ENCODE measurements at places on chromosomes 3 and 15.

DNA sequence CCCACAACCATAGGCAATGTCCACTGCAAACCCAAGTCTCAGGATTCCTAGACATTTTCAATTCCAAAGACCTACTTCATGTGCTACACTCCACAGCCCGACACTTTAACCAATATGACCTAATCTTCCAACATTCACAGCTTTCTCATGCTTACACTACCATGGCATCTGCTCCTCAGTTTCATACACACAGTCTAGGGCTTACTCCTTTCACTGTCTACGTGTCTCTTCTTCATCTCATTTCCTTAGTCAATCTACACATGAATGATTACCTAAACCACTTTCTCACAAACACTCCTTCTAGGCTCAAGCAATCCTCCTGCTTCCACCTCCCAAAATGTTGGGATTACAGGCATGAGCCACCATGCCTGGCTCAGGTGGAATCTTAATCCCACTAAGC, 106.3 kb downstream of the STAG1 start:
- no peak for DNase-seq

DNA sequence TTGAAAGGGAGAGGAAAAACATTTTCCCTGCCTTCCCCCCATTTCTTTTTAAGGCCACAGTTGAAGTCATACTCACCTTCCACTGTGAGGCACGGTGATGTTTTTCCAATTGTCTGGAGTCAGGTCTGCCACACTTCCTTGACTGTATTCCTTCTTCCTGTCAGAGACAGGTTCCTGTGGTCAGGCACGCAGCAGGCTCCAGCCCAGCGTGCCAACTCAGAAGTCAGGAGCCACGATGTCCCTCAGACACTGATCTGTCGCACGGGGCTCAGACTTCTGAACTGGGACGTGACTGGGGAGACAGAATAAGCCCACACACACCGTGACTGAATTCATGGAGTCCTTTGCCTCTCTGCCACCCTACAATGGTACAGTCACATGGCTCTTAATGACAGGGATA, 41.2 kb upstream of the ADAMTS9 start:
- no peak for DNase-seq

- DNase-seq: no peak
Measured at GRCh38 chr15:85616549-85617110, 178.1 kb downstream of the KLHL25 start.

DNA sequence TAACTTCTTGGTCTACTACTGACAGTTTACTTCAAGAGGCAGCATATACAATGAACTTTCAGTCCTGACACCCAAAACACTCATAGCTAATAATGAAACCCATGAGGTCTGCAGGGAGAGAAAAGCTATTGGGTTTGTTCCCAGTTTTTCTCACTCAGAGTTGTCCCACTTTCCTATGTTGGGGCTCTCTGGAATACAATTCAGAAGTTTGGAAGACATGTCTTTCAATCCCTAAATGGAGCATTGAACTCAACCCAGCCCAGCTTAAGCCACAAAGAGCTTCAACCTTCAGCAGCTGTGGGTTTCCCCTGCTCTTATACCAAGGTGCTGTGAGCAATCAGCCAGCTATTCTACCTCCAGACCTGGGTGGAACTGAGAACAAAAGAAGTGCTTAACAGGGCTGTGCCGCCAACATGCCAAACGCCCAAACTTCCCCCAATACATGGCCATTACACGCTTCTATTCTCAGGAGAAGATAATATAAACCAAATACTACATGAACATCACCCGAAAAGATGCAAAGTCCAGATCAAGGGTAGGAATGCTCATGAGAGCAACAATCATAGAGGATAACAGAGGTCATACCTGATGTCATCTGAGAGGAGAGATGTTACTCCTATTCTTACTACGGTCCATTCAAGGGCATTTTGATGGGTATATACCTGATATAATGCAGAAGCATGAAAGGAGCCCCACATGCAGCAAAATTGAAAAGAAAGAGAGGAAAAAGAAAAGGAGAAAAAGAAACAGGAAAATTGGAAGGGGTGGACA, 131.2 kb upstream of the TGFBR2 start:
- no peak for DNase-seq

DNA sequence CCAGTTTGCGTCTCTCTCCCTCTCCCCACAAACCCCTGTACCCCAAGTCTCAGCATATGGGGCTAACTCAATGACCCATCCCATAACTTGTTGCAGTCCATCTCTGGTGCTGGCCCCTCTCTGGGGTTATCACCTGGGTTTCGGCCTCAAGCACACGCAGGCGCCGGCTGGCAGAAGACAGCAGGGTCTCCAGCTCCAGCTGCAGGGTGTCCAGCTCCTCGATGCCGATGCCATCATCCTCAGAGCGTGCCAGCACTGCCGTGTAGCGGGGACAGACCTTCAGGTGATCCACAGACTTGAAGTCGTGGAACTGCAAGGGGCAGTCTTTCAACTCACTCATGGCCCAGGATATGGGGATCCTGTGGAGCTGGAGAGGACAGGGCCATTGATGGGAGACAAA, 1.1 kb downstream of the TADA3 start:
- DNase-seq: no peak

DNA sequence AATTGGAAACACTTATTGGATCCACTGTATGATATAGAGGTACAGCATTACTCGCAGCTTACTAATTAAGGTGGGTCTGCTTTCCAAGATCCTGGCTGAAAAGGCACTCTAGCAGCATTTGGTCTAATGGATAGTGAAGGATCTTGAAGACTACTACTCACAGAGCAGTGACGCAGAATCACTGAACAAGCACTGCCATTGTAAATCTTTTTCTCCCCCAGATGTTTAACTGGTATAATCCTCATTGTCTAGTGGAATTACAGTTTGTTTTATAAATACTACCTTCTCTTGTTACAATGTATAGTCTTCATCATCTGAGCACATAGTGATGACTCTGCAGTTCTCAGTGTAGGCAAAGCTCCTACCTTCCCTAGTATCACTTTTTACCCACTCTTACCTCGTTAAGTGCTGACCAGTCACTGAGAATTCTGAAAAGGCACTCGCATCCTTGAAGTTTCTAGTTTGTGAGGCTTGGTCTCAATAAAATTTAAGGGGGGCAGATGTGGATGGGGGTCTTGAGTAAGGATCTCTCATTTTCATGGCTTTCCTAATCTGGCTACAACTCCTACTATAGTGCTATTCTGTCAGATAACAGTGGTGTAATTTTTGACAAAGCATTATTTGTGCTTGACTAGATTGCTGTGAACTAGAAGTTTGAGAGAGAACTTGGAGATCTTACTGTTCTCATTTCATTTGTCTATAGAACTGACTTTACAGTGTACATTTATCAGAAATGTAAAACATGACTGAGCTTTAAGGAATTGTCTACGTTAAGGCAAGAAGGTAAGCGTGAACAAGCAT, 23.2 kb downstream of the MAPK6 start:
- no peak for DNase-seq

GRCh38 chr3:19891740-19892139, 42.3 kb downstream of the EFHB start:
- DNase-seq: no peak

GRCh38 chr15:98667521-98668179, 19.3 kb downstream of the IGF1R start:
- DNase-seq: no peak

GRCh38 chr3:134242649-134243617, 7.7 kb downstream of the RYK start:
- no peak for DNase-seq

DNA sequence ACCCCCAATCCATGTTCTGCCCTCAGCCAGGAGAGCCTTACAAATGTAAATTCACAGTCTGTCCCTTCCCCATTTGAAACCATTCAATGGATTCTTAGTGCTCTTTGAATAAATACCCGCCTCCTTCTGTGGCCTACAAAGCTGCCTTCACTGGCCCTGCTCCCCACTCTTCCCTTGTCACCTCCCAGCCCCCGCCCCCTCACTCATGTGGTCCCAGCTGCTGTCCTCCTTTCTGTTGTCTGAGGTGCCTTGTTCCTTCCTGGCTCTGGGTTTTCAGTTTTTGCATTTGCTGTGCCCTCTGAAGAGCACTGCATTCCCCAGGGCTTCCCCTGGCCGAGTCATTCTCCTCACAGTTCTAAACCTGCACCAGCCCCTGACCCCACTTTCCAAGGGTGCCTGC, 3.2 kb downstream of the EFCAB12 start:
- no peak for DNase-seq

- no peak for DNase-seq
Measured at GRCh38 chr3:158103887-158104327, 2.3 kb downstream of the SHOX2 start.

GRCh38 chr3:129622933-129623332, 16.5 kb upstream of the PLXND1 start:
- no peak for DNase-seq

DNA sequence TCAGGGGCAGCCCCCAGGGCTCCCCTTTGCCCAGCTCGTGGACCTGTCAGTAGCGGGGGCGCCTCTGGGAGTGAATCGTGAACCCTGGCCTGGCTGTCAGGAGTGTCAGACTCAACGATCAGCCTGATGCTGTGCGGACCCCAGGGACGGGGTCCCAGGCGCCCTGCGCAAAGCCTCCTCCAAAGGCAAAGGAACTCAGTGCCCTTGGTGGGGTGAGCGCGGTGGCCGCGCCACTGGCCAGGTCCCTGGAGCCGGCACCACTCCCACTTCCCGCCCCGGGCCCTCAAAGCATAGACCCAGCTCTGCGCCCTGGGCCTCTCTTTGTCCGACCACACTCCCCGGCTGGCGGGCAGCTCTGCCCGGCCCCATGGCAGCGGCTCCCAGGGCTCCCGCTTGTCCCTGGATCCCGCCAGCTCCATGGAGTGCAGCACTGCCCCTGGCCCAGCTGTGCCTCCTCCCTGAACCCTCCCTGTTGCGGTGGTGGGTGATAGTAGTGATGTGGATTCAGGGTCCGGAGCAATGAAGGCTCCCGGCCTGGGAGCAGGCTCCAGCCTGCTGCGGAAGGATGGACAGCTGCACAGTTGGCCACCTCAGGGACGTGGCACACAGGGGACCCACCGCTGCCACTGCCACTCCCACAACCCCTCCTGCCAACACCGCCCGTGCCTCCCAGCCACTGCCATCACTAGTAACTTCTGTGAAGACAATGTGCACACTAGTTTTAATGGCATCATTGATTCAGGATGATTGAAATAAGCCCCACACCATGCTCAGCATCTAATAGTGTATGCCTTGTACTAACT, 263.8 kb downstream of the ZBBX start:
- no peak for DNase-seq

DNA sequence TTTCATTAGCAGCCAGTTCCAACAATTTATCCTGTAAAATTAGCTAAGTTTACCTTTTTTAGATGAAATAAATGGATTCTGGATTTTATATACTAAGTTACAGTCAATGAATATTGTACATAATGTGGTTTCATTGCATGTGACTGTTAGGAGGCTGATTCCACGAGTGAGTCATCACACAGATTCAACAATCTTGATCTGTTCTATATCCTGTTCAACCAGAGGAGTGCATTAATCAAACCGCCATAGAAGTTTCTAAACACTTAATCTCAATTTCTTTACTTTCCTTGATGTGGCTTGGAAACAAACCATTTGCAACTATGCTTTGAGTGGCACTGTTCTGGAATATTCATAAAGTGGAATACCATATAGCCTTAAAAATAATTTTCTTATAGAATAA, 15.3 kb downstream of the DNAJC13 start:
- no peak for DNase-seq

- no peak for DNase-seq
Measured at GRCh38 chr15:98907927-98908471, 99.6 kb downstream of the PGPEP1L start.

DNA sequence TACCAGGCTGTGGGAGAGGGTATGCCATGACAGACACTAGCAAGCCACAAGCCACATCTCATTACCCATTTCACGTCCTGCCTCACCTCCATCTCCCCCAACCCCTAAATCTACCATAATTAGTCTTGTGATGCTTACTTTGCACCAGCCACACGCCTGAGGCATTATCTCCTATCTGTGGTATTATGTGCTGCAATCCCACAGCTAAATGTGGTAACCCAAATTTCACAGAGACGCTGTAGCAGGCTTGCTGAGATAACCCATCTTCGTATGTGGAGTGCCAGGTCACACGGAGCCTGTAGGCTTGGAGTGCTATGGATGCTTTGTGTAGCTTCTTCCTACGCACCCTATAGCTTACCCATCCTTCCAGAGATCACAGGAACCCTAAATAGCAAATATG, 256.7 kb upstream of the KCNH8 start:
- no peak for DNase-seq

- DNase-seq: no peak
Measured at GRCh38 chr3:1830851-1831250, 267.8 kb upstream of the CNTN4 start.

DNA sequence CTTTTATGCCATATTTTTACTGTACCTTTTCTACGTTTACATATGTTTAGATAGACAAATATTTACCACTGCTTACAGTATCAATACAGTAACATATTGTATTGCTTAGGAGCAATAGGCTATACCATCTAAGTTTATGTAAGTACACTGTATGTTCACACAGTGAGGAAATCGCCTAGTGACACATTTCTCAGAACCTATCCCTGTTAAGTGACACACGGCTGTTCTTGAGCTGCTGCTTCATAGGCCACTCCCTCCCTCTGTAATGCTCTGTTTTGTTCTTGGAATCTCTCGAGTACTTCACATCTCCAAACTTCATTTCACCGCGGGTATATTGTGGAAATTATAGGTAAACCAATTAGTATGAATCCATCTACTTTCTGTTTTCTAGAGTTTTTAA, 13.4 kb upstream of the SELENOT start:
- DNase-seq: no peak

GRCh38 chr3:12186515-12187286, 28.0 kb upstream of the TIMP4 start:
- DNase-seq: no peak

DNA sequence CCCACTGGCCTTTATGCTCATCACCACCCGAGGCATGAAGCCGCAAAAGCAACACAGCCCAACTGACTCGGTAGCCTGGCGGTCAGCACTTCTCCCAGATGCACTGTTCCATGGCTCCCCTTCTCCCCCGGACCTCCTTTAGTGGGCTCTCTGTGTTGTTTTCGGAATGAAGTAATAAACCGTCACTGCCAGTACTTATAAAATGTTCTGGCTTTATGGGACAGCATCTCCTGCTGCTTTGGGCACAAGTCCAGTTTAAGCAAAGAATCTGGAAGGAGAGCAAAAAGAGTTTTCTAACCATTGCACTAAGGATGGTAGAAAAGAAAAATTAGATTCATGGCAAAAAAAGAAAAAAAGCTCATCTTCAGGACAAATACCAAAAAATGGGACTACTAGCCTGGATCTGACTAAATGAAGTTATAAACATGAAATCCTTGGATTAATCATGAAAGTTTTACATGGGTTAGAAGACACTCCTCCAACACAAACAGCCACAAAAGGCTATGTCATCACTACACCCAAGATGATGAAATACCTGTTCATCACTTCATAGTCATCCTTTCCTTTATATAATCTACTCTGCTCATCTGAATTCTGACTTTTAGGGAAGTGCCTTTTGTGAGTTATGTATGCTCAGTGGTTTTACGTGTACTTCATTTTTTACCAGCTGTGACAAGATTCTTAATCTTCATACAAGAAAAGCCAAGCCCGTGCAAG, 89.5 kb upstream of the UBE2E2 start:
- no peak for DNase-seq

- no peak for DNase-seq
Measured at GRCh38 chr15:73684581-73685455, 635 bp downstream of the CD276 start.

All from CD4-positive, alpha-beta T cell treated with Interleukin-21 for 1 hour (primary cell).